AG04450 (cell line): ENCODE measurements at places on chromosomes 2 and 18.

DNA sequence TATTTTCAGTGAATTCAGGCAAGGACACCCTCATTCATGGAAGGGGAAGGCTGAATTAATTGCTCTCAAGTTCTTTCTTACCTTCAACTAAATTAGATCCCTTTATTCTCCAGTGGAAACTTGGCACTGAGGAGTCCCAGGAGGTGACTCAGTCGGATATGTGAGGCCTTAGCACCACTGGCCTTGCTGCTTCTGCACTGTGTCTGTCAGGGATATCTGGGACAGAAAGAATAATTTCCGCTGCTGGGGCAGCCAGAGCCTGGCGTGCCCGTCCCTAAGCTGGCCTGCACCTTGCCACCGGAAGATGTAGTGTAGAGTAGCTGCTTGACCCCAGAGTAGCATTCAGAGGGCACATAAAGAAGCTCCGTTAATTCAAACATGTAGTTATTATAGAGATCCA lies 53.4 kb downstream of the LIMS1 start:
- DNase-seq: no peak

- DNase-seq: no peak
Measured at GRCh38 chr2:144989579-144990270, 469.8 kb upstream of the ZEB2 start.

- no peak for DNase-seq
Measured at GRCh38 chr2:133415210-133415876, 152.9 kb downstream of the NCKAP5 start.

GRCh38 chr2:88959480-88960204 lies 268.2 kb downstream of the RPIA start:
- DNase-seq: no peak

DNA sequence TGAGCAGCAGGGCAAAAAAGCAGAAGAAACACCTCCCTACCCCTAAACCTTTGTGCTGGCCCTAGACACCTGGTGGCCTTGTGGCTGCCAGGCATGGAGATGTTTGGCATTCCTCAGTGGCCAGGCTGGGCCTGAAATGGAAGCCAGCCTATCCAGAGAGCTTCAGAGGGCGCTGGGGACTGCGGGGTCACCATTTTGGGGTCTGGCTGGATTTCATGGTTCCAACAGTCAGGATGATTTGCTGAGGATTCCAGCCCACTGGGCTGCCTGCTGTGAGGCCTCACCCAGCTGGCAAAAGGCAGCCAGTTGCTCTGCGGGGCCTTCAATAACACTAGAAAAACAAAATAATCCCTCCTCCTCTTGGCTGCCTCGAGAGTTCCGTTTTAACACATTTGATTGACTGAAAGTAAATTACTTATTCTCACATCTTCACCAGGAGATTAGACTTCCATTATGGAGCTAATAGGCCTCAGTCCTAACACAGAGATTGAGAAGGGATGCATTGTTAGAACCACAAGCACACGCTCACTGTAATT lies 154.1 kb downstream of the EN1 start:
- DNase-seq: no peak

DNA sequence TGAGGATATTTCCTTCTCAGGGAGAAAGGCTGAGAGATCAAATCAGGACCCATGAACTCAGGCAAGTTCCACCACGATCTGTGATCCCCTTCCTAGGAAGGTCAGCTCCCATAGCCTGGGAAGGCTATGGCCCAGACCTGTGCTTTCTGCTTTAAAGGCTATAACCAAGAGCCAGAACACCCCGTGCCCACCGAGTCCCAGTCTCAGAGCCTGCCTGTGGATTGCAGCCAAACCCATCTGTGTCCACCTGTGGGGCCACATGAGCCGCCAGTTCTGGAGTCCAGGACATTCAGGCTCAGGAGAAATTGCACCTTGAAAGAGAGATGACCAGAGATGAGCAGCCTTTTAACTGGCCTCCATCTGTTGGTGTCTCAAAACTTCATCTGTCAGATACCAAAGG lies 46.9 kb downstream of the MAL start:
- no peak for DNase-seq

DNA sequence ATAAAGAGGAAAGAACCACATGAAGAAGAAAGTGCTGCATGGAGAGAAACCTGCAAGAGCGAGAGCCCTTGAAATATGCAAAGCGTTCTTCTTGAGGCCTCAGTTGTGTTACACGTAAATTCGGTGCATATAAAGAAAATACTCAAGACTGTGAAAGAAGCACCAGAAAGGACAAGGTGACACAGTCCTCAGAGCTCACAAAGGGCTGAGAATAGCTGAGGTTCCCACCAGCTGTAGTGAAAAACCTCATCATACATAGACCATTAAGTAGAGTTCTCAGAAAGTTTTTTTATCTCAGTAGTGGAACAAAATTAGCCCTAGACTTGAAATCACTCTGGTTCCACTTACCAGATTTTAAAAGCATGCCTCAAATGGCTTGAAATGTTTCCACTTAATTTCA lies 980.7 kb upstream of the CRIM1 start:
- DNase-seq: no peak

DNA sequence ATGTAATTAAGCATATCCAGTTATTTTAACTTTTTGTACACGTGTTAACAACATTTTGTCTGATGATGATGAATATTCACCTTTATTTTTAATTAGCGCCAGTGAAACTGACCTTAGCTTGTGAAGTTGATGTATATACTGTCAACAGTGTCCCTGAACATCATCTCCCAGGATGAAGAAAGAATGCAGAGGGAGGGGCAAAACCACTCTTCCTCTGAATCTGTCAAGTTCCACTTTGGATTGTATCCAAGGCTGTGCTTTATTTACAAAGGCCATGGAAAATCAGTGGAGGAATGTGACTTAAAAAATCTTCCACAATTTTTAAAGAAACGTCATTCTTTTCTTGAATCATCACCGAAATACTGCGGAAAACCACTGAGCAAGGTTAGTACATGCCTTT lies 4.5 kb upstream of the RMDN2 start:
- no peak for DNase-seq

GRCh38 chr18:49666045-49666775 lies 104.4 kb downstream of the LIPG start:
- DNase-seq: no peak

GRCh38 chr2:45871541-45871940 lies 220.1 kb downstream of the PRKCE start:
- no peak for DNase-seq

DNA sequence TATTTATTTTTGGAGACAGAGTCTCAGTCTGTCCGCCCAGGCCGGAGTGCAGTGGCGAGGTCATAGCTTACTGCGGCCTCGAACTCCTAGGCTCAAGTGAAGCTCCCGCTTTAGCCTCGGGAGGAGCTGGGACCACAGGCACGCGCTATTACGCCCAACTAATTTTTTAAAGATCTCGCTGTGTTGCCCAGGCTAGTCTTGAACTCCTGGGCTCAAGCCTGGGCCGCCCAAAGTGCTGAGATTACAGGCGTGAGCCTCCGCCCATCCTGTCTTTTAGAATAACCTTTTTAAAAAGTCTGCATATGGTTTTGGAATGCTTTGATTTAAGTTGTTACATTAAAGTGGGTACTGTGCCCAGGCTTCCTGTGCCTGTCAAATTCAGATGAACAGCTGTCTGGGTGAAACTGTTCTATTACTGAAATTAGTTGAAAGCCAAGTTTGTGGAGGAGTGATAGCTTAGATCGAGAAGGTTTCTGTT lies 944 bp downstream of the RAB3GAP1 start:
- no peak for DNase-seq

GRCh38 chr2:51011693-51012092 lies 20.2 kb downstream of the NRXN1 start:
- no peak for DNase-seq

DNA sequence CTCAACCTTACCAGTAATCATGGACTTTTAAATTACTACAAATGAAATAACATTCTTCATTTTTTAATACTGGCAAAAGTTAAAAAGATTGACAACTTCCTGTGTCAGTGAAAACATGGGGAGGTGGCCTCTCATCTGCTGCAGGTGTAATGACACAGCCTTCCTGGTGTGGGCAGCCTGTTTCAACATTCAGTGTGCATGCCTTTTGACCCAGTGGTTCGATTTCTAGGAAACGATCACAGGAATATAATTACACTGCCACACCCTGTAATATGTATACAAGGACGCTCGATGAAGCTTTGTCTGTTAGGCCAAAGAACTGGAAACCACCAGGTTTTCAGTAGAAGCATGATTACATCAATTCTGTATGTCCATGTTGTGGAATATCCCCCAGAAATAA lies 68.7 kb downstream of the MTHFD2 start:
- no peak for DNase-seq

- peak; percentile 27 for DNase-seq
Measured at GRCh38 chr2:233832414-233832813, 21.9 kb downstream of the HJURP start.

- DNase-seq: no peak
Measured at GRCh38 chr18:8491516-8491915, 117.7 kb upstream of the RAB12 start.

DNA sequence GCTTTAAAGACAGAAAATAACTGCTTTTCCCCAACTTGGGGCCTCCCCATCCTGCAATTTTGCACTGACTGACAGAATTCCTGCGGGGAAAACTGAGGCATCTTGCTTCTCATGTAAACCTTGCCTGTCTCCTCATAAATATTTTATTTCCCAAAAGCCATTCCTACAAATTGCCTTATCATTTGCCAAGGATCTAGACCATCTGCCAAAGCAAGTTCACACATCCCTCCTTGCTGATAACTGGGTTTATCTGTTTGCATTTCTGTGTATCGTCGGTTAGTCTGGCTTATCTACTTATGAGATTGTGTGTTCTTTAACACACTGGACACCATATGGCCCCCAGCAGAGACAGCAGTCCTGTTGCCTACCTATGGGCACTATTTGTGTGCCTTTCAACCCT lies 3.0 kb upstream of the CNGA3 start:
- DNase-seq: no peak
